ENCODE measurements at places on chromosomes 2 and 18.

- DNase-seq, result no peak
Observed at GRCh38 chr18:23824669-23825068, 135.4 kb downstream of the LAMA3 start.

GRCh38 chr2:234694244-234695013 is 197.5 kb upstream of the ARL4C start:
- DNase-seq, result no peak

DNA sequence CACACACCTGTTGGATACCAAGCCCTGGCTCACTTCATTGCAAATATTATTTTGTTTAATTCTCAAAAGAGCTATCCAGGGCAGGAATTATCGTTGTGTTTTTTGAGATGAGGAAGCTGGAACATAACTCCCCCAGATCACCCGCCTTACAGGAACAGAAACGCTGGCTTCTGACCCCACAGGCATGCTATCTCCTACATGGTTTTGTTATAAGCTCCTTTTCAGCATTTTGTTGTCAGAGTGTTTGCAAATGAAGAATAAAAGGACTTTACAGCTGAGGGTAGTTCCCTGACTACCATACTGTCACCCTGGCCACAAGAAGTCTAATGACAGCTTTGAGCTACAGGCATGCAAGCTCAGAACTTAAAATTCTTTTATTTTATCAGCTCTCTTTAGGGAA is 62.0 kb upstream of the MRPS9 start:
- DNase-seq, result no peak

GRCh38 chr18:77544792-77545191 is 295.1 kb downstream of the GALR1 start:
- no peak for DNase-seq

DNA sequence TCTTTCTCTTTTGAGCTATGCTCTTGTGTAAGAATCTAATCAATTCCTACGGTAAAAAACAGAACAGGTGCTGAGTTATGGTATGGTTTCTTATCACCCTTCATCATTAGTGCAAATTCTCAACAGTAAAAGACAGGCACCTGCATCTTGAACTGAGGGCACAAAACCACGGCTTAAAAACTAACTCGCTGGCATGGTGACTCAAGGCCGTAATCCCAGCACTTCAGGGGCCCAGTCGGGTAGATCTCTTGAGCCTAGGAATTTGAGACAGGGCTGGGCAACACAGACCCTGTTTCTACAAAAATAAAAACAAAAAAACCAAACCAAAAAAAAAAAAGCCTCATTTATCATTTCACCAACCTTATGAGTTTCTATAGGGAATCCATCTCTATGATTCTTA is 33.3 kb downstream of the THAP4 start:
- DNase-seq, result no peak

- DNase-seq, result no peak
Observed at GRCh38 chr2:176152350-176153181, 1.2 kb downstream of the HOXD4 start.

GRCh38 chr2:161223139-161223732 is 63.0 kb downstream of the TANK start:
- no peak for DNase-seq

DNA sequence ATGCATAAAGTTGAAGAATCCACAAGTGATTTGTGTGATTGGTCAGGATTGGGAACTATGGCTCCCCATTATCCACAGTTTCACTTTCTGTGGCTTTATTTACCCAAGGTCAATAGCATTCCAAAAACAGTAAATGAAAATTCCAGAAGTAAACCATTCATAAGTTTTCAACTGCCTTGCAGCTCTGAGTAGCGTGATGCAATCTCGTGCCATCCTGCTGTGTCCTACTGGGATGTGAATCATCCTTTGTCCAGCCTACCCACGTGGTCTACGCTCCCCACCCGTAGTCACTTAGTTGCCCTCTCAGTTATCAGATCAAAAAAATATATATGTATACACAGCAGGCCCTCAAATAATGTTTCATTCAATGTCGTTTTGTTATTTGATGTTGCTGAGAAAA is 89.0 kb upstream of the DLGAP1 start:
- no peak for DNase-seq

GRCh38 chr2:26409785-26410184 is 8.1 kb downstream of the DRC1 start:
- no peak for DNase-seq

GRCh38 chr2:194424683-194425209 is 1232.3 kb upstream of the SLC39A10 start:
- no peak for DNase-seq

DNA sequence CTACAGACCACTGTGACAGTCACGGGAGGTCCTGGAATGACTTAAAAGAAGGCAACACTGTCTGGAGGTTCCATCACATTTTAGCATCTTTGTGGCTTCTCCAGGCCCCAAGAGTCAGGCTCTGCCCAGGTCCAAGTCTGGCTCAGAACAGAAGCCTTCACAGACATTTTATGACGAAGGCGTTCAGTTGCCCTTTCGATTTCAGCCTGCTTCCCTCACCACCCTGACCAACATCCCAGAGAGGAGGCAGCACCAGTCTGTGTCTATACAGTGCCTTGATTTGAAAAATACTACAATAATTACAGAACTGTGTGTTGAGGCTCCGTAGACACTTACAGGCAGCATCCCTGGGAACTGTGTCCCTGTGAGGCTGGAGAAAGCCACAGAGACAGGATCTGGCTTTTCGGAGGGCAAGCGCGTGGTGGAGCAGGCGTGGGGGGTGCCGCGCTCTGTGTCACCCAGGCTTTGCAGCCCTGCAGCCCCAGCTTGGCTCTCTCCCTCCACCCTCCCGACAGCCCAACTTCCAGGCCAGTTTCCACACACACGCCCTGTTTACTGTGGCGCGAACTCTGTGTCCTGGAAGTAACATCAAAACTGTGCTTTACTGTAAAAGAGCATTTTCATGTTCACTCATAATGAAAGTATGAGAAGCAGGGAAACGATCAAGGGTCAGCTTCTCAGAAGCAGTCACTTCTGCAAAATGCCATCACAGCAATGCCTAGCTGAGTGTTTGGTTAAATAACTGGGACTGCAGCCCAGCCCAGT is 153.5 kb upstream of the ALKAL2 start:
- no peak for DNase-seq

- no peak for DNase-seq
Observed at GRCh38 chr2:10016802-10017258, 26.5 kb upstream of the KLF11 start.

GRCh38 chr2:170017860-170018532 is 160.0 kb upstream of the MYO3B start:
- no peak for DNase-seq

- no peak for DNase-seq
Observed at GRCh38 chr2:25684577-25685473, 11.4 kb upstream of the DTNB start.

- DNase-seq, result no peak
Observed at GRCh38 chr2:209424781-209425470, 1.1 kb downstream of the MAP2 start.

- no peak for DNase-seq
Observed at GRCh38 chr2:136407117-136407951, 289.4 kb upstream of the CXCR4 start.

DNA sequence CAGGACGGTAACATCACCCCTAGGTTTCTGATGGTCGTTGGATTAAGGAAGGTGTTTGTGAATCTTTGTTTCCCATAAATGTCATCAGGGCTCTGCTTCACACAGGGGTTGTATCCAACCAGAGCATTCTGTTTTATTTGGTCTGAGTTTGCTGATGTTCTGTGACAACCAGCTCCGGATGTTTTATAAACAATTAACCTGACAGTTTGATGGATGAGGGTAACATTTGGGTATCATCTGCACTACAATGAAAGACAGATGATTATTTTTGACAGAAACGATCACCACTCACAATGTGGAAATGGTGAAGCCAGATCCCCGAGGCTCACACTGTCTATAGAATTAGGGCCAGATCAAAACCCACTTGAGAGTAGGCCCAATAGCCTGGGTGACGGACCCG is 107.1 kb downstream of the CDC42EP3 start:
- no peak for DNase-seq

- DNase-seq, result no peak
Observed at GRCh38 chr2:191664823-191665677, 12.9 kb upstream of the NABP1 start.

DNA sequence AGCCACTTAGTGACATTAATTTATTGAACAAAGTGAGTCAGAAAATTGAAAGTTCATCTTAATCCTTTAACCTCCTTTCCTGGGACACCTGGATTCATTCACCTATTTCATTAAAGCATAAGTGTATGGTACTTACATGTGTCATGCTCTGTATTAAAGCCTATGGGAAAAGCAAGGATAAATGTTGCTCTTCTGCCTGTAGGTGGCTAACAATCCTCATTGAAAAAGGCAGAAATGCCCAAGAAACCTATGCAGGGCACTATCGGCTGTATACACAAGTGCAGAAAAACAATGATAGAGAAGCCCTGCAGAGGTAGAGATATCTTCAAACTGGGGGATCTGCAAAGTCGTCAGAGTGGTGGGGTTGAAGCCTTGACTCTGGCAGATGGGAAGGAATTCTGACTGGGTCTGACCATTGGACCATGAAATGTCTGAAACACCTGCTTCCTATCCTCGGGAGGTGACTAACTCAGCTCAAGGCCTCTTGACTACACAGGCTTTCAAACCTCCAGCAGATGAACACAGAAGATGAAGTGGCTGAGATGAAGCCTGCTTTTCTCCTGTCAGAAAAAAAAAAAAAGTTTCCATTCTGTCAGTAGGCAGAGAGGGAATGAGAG is 83.1 kb downstream of the DCC start:
- no peak for DNase-seq

DNA sequence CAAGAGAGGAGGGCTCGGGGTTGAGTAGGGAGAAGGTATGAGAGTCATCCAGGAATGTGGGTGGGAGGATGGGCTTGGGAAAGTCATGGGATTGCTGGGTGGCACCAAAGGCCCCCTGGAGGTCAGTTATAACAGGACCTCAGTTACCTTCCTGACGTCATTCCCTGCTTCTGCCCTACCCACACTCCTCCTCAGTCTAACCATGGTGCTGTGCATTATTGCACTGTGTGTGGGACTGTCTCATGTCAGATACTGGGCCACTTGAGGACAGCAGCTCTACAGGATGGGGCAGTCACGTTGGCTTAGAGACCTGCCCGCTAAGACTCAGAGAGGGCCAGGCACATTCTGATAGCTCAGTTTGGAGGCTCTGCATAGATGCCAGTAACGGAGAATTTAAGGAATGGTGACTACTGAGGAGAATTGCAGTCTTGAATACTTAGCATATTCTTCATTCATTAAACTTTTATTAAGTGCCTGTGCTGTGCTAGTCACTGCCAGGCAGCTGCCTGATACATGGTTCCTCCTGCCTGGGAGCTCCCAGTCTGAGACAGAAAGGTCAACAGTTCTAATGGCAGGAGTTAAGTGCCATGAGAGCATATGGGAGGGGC is 90.5 kb downstream of the LAMA3 start:
- peak; percentile 43 for DNase-seq

DNA sequence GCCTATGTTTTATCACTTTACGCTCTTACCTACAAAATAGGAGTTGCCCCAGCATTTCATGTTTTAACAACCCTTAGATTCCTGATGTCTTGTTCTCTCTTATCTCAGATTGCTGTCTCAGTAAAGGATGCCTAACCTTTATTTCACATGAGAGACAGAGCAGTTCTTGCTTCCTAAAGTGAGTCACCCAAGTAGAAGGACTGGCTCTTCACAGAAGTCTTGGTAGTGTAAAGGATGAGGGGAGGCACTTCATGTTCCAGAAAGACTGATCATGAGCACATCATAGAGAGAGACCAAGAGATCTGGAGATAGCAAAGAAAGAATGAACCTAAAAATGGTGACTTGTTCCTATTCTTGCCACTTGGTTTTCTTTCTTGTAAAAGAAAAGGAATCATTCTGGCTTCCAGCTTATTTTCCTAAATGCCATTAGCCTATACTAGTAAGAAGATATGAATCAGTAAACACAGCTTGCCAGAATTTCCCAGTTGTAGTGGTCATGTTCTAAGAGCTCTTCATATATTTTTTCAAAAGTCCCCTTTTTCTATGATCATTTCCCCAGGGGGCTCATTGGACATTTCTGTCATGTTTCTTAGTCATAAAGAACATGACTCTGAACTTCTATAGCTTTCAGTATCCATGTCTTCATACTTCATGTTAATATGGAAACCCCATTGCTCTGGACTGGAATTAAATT is 54.9 kb downstream of the MAPRE2 start:
- no peak for DNase-seq

- DNase-seq, result no peak
Observed at GRCh38 chr2:161166538-161167409, 6.5 kb downstream of the TANK start.

DNA sequence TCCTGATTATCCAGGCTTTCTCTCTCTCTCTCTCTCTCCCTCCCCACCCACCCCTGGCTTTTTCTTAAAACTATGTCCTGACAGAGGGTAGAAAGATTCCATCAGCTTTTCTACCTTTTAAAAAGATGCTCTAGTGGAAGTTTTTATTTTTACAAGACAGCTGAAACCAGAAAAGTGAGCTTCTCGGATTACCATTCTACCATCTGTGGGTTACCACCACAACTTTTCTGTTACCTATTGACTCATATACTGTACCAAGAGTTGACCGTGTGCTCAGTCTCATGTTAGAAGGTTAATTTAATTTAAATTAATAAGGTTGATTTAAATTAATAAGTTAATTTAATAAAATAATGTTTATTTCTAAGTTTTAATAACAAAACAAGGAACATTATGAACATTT is 137.6 kb downstream of the UPP2 start:
- DNase-seq, result no peak

GRCh38 chr18:40108596-40108995 is 1846.4 kb upstream of the PIK3C3 start:
- DNase-seq, result no peak

- no peak for DNase-seq
Observed at GRCh38 chr18:64982414-64983055, 768.3 kb upstream of the CDH7 start.

GRCh38 chr2:95231723-95232122 is 24.4 kb downstream of the ZNF892 start:
- peak; percentile 65 for DNase-seq

DNA sequence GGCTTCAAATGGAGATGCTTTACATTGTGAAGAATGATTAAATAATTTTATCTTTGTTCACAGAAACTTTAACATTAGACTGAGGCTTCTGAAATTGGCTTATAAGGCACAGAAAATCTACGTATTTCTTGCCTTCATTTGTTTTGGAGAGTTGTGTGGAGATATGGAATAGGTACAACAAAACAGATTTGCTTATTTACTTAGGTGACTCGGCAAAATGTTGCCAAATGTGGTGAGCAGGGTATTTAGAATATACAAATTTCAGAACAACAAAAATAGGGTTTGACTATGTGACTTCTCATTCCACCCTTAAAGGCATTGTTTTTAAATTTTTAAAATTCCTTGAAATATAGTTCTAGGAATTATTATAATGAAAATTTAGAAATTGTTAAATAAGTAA is 134.2 kb downstream of the KCNJ3 start:
- DNase-seq, result no peak

- no peak for DNase-seq
Observed at GRCh38 chr2:26782876-26783704, 2.8 kb upstream of the CENPA start.

- no peak for DNase-seq
Observed at GRCh38 chr2:74053959-74054715, 69.4 kb downstream of the TET3 start.

GRCh38 chr2:172096626-172097547 is 5.8 kb downstream of the DLX2 start:
- DNase-seq, result no peak

- DNase-seq, result no peak
Observed at GRCh38 chr18:26565514-26565913, 17.2 kb upstream of the KCTD1 start.

Measured in HEK293T (cell line).